ENCODE measurements at places on chromosomes 5 and 9.

DNA sequence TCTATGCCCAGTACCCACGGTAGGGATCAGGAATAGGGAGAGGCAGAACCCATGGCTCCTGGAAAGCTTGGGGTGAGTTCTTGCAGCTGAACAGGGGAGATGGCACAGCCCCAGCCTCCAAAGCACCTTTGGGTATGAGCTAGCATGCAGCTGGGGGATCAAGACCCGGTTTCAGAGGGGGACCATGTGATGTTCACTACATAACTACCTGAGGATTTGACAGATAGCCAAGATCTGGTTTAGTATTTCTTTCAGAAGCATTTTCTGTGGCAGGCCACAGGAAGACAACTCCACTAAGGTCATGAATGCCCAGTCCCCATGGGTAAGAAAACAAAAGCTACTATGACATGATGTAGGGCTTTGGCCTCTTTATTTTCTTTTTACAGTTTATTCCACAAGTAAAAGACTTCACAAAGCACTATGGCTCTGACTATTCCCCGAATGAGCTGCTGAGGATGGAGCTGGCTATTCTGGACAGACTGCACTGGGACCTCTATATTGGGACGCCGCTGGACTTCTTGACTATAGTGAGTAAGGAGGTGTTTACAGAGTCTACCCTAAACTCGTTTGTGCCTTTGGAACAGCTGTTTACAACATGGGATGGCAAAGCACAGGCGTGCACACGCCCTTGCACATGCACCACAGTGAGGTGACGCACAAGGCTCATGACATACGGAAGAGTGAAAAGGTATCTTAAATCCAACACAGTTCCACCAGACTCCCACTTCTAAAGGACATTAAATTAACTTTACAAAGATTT, 3.4 kb downstream of the CCNI2 start:
- DNase-seq = no peak

GRCh38 chr9:98864281-98865174, 57.1 kb downstream of the GALNT12 start:
- no peak for DNase-seq

GRCh38 chr5:55004729-55005128, 19.3 kb upstream of the GZMK start:
- DNase-seq = no peak

DNA sequence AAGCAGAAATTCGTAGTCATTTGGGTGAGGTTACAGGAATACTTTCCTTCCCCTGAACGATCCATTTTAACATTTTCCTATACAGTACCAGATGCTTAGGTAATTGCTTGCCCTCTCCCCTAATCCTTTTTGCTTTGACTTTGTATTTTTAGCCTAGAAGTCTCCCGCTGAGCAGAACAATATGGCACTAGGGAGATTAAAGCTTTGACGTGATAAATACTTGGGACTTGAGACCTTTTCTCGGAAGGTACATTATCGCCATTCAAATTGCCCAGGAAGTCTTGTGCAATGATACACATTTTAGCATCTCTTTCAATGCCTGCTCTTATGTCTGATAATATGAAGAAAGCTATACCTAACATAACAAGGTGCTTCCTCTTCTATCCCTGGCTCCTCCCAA, 22.9 kb upstream of the SPATA31C2 start:
- DNase-seq = no peak

DNA sequence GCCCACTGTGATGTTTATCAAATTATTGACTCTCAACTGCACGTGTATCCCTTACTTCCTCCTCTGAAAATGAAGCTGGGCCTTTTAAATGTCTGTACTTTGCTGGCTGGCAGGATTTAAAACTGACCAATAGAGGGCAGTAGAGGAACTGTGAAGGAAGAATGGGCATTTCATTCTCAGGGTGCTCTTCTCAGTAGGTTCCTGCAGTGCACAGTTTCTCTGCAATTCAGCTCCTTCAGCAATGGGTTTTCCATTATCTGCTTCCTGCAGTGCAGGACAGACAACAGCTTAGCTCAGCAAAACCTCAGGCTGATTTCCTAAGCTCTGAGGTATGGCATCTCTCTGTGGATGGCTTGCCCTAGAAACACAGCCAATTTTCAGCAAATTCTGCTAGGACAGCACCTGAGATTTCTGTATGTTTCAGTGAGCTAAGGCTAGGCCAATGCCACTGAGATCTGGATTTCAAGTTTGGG, 298.4 kb upstream of the PRDM9 start:
- no peak for DNase-seq

- DNase-seq = no peak
These were observed 26.3 kb upstream of the SHOC1 start for GRCh38 chr9:111821006-111821528.

Measured in lower lobe of right lung (tissue), 2 donors.